ENCODE measurements at places on chromosomes 16 and 17. TPM values are rescaled to one million over a fixed set of nuclear protein-coding genes. Genes with fewer than 3 reads are reported as not detected.

Gene SPATA22
- total RNA-seq, result 1.7 TPM

Gene TANC2
- total RNA-seq, result 46.7 TPM

Gene CCL16
- total RNA-seq, result not detected

Gene RSKR
- total RNA-seq, result 34.5 TPM

Gene ICAM2
- total RNA-seq, result 32.2 TPM

DNA sequence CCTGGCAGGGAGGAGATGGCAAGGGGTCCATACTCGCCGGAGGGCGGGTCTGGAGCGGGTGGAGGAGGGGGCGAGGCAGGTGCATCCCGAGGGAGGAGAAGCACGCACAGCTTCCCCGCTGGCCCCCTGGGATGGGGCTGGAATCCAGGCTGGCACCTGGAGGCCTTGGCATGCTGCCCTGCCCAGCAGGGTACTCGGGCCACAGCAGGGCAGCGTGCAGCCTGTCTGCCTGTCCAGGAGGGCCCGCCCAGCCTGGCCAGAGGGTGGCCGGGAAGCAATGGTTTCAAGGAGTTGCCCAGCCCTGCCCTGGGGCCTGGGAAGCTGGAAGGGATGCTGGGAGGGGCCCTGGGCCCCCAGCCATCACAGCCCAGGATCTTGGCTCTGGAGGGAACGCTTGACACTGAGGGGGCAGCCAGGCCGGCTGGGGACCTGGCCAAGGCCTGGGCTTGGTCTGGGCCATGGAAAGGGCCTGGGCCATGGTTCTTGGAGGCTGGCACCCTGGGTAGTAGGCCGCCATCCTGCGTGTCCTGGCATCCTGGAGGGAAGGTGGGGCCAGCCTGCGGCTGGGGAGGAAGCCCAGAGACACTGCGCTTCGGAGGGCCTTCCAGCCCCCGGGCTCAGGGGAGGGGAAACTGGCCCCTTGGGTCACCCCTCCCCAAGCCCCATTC is 1.1 kb downstream of the GLIS2 start:
- DNase-seq, result no peak

DNA sequence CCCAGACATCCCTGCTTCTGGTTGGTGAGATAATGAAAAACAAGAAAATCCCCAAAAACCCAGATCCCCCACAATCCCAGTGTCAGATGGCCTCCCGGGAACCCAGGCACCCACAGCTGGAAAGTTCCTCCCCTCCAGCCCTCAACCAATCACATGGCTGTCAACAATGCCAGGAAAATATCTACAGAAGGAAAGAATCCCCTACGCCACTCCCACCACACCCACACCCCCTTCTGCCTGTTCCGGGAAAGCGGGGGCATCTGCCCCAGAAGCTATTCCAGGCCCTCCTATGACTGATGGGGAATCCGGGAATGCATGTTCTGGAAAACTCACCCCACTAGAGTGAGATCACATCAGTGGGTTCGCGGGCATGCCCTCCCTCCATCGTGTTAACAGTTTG is 1.8 kb downstream of the TMEM95 start:
- DNase-seq, result no peak

GRCh38 chr16:51312363-51313150 is 161.5 kb upstream of the SALL1 start:
- DNase-seq, result no peak

DNA sequence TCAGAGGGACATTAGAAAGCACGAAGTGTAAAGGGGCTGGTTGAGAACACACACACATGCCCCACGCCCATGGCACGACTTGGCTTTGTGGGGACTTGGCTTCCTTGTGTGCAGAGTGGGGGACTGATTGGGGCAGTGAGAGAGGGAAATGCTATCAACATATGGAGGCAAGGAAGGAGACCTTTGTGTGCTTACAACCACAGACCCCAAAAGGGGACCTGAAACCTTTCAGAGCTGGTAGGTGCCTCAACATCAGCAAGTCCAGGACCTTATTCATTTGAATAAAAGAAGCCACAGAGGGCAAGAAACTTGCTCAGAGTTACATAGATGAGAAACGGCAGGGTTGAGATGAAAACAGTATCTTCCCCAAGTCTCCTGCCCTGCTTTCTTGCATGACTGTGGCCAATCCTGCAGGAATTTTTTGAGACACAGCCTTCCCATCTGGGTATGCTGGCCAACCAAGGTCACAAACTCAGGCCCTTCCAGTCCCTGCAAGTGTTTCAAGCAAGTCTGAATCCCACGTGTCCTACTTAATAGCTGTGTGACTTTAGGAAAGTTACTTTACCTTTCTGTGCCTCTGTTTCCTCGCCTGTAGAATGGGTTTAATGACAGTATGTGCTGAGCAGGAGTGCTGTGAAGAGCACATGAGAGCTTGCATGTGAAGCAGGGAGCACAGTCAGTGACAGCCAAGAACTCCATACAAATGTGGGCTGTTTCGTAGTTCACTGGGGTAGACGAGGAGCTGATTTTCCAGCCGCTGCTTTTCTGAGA is 26.2 kb downstream of the C16orf78 start:
- DNase-seq, result no peak

GRCh38 chr17:18245038-18245776 is 13.3 kb downstream of the FLII start:
- DNase-seq, result no peak

- DNase-seq, result no peak
Measured at GRCh38 chr17:16328997-16329396, 24.3 kb downstream of the CENPV start.

DNA sequence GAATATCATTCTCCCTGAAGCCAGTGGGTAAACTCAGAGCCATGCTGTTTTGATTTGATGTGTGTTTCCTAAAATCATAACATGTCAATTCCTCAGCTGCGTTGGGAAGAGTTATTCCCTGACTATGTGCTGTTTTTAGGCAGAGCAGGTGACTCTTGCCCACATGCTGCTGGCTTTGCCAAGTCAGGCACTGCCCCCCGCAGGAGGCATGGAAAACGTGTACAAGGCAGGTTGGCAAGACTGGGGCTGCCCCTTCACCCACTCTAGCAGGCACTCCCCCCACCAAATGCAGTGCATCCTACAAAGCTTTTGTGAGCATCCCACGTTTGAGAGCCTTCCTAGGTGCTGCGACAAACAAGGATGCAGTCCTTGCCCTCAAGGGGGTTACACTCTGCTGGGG is 38.3 kb upstream of the NAT9 start:
- no peak for DNase-seq

Measured in tibial nerve (tissue), 4 donors.